ENCODE measurements at places on chromosomes 5 and 9.

GRCh38 chr9:71121275-71122021 is at the start of gene TRPM3:
Gene TRPM3 (minus strand): TSS chr9:71121621. CDS start chr9:71121354, 267 bp downstream.
- DNase-seq: no peak

GRCh38 chr5:386432-387341 is 56.3 kb upstream of the EXOC3 start:
- DNase-seq: no peak

DNA sequence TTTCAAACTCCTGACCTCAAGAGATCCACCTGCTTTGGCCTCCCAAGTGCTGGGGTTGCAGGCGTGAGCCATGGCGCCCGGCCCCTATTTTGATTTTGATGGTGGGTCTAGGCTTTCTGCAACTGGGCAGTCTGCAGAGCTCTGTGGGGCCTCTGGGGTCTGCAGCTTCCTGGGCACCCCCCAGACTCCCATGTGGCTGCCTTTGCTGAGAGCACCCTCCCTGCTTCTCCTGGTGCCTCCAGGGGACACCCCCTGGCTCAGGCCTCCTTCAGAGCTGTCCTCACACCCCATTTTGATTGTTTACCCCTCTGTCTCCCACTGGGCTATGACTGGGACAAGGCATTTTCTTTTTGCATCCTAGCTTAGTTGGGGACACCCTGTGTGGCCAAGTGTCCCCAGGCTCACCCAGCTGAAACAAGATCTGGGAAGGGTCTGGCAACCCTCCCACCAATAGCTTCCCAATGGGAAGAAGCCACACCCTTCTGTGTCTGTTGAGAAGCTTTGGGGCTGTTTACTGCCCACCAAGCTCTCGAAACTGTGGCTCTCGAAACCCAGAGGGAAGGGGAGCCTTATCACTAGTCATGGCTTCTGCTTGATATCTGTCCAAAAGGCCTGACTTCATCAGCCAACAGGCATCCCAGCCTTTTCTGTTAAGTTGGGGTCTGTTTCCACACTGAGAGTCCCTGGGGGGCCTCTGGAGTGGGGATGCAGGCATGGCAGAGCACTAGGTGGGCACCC is 204.4 kb upstream of the IER5L start:
- no peak for DNase-seq

- DNase-seq: no peak
Observed at GRCh38 chr9:106286249-106286648, 576.7 kb upstream of the ZNF462 start.

DNA sequence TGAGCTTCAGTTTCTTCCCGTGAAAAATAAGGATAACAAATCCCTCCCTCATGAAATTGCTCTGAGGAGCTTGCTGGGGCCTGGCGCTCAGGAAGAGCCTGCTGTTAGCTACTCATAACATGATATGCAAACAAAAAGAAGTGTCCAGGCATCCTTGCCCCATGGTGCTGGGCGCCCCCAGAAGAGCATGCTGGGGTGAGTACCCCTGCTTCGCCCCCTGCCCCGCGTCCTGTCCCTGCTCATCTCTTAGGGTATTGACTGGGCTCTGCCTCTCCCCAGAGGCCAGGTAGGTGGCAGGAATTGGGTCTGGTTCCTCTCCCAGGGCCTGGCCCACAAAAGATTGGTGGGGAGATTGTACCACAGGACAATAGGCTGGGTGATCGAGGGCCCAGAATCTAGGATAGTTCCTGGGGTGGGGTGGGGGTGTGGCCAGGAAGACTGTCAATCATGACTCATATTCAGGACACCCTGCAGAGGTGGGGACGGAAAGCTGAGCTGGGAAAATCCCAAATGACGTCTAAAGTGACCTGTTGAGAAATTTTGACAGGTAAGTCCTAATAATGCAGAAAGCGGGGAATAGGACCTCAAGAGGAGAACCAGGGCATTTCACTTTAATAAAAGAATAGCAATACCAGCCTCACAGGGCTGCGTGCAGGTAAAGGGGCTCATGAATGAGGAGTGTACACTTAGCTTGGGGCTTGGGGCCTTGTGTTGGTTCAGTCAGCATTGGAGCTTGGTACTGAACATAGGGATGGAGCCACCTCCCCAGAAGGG is 8.9 kb downstream of the PITX1 start:
- no peak for DNase-seq

DNA sequence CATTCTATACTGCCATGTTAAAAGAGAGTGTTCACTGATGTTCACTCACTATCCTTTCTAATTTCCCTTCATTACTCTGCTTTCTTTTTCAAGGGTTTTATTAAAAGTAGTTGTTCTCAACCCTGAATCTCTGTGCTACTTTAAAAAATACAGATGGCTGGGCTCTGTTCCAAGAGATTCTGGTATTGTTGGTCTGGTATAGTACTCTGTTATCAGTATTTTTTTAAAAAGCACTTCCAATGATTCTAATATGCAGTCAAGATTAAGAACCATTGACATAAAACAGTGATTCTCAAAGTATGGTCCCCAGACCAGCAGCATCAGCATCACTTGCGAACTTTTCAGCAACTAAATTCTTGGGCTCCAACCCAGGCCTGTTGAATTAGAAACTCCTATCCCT is 77.0 kb upstream of the STARD4 start:
- DNase-seq: no peak

DNA sequence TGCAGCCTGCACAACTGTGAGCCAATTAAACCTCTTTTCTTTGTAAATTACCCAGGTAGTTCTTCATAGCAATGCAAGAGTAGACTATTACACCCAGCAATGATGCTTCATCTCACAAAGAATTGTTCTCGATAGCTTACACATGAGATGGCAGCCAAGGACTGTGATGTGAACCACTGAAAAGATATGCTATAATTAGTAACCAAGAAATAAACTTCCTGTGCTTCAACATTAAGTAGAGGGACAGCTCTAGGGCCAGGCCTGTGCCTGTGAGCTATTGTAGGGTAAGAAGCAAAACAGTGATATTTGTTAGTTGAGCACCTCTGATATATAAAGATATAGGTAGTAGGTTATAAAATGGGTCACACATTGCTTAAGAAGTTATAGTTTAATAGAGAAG is 41.8 kb upstream of the DPYSL3 start:
- no peak for DNase-seq

DNA sequence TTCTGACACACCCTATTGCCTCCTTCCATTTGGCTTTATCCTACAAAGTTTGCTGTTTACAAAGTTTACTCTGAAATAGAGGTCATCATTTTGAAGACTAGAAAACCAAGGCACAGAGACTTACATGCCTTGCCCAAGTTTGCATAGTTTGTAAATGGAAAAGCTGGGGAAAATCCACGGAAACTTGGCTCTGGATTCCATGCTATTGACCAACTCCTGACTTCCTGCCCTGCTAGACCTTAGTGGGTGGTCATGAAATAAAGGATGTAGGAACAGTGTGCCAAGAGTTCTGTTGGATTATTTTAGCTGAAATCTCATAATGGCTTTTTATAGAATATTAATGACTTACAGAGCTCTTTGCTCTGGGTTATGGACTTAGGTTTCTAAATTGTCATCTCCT is 69.5 kb downstream of the GRIA1 start:
- no peak for DNase-seq

DNA sequence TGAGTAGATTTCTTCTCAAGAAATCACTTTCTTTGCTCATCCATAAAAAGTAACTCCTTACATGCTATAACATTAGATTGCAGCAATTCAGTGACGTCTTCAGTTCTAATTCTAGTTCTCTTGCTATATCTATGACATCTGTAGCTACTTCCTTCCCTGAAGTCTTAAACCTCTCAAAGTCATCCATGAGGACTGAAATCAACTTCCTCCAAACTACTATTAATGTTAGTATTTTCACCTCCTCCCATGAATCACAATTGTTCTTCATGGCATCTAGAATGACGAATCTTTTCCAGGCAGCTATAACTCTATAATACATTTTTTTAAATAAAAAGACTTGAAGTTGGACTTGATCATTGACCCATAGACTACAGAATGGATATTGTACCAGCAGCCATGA is 46.2 kb upstream of the PRRC1 start:
- DNase-seq: no peak

DNA sequence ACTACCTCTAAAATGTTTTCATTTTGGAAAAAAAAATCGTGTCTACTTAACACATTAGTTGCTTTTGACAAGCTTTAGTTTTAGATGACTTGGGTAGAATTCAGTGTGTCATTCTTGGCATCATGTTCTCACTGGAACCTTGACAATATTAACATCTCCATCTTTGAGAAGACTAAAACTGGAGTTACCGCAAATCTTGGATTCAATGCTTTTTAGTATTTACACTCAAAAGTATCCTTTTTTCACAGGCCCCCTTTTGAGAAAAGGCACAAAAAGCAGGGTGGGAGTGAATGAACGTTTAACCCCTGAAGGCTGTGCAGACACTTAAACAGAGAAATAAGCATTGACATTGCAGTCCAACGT is 549.1 kb downstream of the CSNK1G3 start:
- DNase-seq: no peak

DNA sequence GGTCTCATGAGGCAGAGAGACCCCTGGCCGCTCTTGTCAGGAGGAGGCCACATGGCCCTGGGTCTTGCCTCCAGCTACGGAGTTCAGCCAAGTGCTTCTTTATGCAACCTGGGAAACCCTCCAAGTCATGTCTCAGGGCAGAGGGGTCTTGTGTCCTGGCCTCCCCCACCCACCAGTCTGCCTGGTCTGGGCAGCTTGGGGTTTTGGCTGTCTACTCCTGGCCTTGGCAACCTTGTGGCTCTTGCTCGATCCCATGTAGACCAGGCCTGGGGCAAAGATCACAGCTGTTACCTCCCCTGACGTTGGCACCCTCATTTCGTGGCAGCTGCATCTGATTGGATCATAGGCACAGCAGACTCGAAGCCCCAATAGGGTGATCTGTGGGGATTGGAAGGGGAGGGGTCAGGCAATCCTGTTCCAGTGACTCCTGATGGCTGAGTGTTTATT is 28.4 kb downstream of the JADE2 start:
- no peak for DNase-seq

- no peak for DNase-seq
Observed at GRCh38 chr5:181109489-181110013, 21.4 kb downstream of the OR2V1 start.

DNA sequence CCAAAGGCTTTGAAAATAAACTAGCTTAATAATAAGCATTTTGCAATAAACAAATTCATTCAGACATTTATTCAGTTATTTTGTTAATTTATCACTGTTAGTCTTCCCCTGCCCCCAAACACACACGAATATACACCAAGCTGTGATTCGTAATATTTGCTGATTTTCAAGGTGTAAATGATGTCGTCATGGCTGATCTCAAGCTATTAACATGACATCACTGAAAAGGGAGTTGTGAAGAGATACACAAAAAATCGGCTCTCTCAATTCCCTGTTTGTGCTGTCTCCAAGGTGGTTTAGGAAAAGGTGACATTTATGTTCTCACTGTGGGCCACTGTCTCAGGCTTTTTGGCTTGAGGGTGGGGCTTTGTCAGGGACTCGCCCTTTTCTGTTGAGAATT is 413.3 kb downstream of the CDH9 start:
- DNase-seq: no peak

GRCh38 chr9:83639266-83639665 is 16.3 kb downstream of the IDNK start:
- DNase-seq: no peak

- no peak for DNase-seq
Observed at GRCh38 chr5:77518304-77518703, 26.2 kb upstream of the WDR41 start.

GRCh38 chr9:3099646-3100045 is 255.8 kb upstream of the PUM3 start:
- DNase-seq: no peak

- no peak for DNase-seq
Observed at GRCh38 chr5:179154991-179155955, 95.1 kb downstream of the ZNF354C start.

DNA sequence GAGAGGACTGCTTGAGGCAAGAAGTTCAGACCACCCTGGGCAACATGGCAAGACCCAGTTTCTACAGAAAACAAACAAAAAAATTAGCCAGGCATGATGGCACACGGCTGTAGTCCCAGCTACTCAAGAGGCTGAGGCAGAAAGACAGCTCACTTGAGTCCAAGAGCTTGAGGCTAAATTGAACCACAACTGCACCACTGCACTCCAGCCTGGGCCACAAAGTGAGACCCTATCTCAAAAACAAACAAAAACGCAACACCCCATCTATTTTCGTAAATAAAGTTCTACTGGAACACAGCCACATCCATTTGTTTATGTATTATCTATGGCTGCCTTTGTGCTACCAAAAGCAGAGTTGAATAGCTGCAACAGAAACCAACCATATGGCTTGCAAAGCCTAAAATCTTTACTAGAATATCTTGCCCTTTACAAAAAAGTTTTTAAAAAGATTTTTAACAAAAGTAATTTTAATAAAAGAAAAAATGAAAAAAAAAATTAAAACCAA is 67.5 kb downstream of the SETX start:
- DNase-seq: no peak

DNA sequence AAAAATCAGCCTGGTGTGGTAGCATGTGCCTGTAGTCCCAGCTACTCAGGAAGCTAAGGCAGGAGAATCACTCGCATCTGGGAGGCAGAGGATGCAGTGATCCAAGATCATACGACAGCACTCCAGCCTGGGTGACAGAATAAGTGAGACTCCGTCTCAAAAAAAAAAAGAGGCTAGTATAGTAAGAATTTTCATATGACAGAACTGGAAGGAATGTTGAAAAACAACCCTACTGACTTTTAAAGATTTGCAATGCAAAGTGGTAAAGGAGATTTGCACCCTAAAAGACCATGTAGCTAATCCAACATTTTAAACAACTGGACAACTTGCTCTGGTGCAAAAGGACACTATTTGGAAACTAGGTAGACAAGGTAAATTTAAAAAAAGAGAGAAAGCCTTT is 58.1 kb downstream of the SH3PXD2B start:
- DNase-seq: no peak

DNA sequence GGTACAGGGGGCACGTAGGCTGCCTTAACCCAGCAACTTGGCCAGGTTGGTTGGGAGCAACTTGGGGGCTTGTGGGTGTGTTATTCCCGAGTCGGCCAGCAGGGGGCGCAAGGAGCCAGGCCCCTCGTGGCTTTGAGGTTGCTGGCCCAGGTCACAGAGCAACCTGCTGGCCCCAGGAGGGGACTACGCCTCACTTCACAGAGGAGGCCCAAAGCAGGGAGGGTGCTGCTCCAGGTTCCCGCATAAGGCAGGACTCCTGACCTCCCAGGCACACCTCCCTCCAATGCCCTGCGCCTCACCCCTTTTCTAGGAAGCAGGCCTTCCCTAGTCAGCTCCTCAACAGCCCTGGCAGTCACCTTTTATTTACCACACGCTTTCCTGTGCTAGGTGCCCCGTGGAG is 18.1 kb downstream of the KYAT1 start:
- peak; percentile 68 for DNase-seq

DNA sequence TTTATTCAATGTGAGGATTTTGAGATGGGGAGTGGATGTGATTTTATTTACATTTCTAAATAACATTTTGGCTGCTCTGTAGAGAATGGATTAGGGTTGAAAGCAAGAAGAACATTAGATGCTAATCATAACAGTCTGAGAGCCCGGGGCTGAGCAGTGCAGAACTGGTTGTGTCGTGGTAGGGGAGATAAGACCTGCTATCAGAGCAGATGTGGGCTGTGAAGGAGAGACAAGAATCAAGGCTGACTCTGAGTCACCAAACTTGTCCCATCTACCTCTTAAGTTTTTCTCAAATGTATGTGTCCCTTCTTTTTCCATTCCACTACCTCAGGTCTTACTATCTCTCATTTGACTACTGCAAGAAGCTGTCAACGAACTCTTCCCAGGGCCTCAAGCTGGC is 35.4 kb upstream of the SLC28A3 start:
- DNase-seq: no peak

Measured in stimulated activated CD8-positive, alpha-beta memory T cell treated with anti-CD3 and anti-CD28 coated beads, Interleukin-7, amount 100 ng/mL, for 4 hours (primary cell).